HEK293T (cell line): ENCODE measurements at places on chromosomes 1 and 21.

DNA sequence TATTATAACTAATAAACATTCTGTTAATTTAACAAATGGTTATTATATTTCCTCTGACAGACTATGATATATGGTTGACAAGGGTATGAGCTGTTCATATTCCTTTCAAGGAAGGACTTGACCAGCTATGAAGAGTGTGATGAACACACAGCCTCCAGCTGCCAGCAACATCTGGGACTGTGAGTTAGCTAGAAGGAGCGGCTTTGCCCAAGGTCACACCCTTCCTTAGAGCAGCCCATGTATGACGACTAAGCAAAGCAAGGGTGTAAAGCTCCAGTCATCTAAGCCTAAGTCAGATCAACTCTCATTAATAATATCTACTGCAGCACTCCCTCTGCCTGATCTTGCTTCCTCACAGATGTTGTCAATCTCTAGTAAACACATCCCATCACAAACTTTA lies 355.4 kb downstream of the PLPP3 start:
- DNase-seq = no peak

- no peak for DNase-seq
Measured at GRCh38 chr1:192707978-192708547, 72.1 kb downstream of the RGS13 start.

DNA sequence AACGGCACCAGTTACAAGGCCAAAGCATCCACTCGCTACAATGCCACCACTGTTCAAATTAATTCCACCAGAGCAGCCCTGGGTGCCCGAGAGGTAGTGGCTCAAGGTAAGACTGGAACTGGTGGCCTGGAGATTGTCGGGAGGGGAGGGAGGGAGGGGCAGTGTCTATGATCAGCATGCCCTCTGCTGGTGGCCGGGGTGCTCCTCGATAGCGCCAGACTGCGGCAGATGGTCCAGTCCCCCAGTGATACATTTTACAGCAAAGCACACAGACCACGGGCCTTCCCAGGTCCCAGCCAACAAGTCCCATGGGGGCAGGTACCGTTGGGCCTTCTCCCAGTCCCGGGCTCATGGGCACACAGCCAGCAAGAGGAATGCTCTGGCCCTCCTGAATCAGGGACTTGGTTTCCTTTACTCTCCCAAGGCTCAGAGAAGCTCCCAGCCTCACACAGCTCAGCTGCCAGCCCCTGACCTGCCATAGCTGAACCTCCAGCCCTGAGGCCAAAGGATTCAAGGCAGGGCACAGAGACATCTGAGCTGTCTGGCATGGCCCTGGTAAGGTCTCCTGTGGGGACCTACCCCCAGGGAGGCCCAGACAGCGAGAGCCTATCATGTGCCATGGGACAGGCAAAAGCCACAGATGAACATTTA lies 15.3 kb downstream of the ACOT7 start:
- DNase-seq = peak; percentile 65

GRCh38 chr1:153882296-153882912 lies 40.4 kb downstream of the GATAD2B start:
- DNase-seq = no peak

GRCh38 chr1:175443332-175443731 lies 250.8 kb upstream of the KIAA0040 start:
- no peak for DNase-seq

- DNase-seq = no peak
Measured at GRCh38 chr21:38825921-38826320, 20.2 kb downstream of the ETS2 start.

DNA sequence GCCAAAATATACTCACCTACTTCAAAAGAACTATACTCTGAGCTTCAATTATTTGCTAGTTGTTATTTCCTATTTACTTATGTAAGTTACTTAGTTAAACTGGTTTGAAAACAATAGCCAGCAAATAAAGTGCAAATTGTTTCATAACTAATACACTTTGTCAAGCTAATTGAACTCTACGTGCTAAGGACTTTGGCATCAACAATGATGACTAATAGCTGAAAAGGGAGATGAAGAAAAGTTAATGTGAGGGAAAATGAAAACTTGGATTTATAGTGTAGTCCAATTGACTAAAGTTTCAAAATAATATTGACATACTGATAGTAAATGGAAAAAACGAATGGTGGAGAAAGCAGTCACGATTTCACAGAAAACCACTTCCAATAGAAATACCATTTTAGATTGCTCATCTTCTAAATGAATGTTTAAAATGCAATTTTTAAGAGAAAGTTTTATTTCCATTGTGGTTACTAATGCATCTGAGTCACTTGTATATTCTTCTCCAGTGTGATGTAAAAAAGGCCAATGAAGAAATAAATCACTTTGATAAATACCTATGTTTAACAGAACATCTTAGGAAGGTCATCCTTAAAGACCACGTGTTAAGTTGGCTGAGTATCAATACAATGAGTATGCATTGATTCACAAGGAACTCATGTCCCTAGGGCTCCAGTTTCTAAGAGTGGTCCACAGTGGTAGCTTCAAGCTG lies 455.2 kb downstream of the LTN1 start:
- DNase-seq = no peak
